ENCODE measurements at places on chromosomes 4 and X. TPM values are rescaled to one million over a fixed set of nuclear protein-coding genes. Genes with fewer than 3 reads are reported as not detected.

Gene TRPC3
- 0.98 TPM for total RNA-seq

Gene TRIM75
- not detected for total RNA-seq

Gene GLRA3
- 0.16 TPM for total RNA-seq

Gene CSAG2
- not detected for total RNA-seq

Gene PDGFRA
- total RNA-seq: 154 TPM

Gene ZNF157
- 0.29 TPM for total RNA-seq

Gene KLHL8
- 14.2 TPM for total RNA-seq

Gene DDIT4L
- total RNA-seq: 1.8 TPM

Gene EGFL6
- total RNA-seq: 0.59 TPM

Gene GRIA3
- 1.9 TPM for total RNA-seq

Gene NUP62CL
- 1.3 TPM for total RNA-seq

Gene TLL1
- total RNA-seq: 11.5 TPM

Gene PCDH18
- total RNA-seq: 67.2 TPM

Gene TEX11
- total RNA-seq: not detected

Gene TNIP3
- not detected for total RNA-seq

Gene UGT2B17
- not detected for total RNA-seq

Gene FANCB
- 2.8 TPM for total RNA-seq

Gene ATP6AP1
- total RNA-seq: 34.8 TPM

Gene CCSER1
- total RNA-seq: 55.7 TPM

Gene SLC34A2
- total RNA-seq: 7.0 TPM

Gene ZNF330
- total RNA-seq: 68.0 TPM

Gene XG
- total RNA-seq: 2.6 TPM

Gene CETN2
- 23.2 TPM for total RNA-seq

Gene UGT2B11
- total RNA-seq: 18.4 TPM

Gene SLC6A14
- 6.2 TPM for total RNA-seq

Gene SLC2A9
- 9.5 TPM for total RNA-seq

Gene HS3ST1
- total RNA-seq: 3.8 TPM

Gene IDH3G
- 75.4 TPM for total RNA-seq

Gene TMEM35A
- 0.33 TPM for total RNA-seq

Measured in breast epithelium (tissue), 4 donors.